Lower leg skin (tissue), 4 donors: ENCODE measurements at places on chromosomes 3 and 15.

DNA sequence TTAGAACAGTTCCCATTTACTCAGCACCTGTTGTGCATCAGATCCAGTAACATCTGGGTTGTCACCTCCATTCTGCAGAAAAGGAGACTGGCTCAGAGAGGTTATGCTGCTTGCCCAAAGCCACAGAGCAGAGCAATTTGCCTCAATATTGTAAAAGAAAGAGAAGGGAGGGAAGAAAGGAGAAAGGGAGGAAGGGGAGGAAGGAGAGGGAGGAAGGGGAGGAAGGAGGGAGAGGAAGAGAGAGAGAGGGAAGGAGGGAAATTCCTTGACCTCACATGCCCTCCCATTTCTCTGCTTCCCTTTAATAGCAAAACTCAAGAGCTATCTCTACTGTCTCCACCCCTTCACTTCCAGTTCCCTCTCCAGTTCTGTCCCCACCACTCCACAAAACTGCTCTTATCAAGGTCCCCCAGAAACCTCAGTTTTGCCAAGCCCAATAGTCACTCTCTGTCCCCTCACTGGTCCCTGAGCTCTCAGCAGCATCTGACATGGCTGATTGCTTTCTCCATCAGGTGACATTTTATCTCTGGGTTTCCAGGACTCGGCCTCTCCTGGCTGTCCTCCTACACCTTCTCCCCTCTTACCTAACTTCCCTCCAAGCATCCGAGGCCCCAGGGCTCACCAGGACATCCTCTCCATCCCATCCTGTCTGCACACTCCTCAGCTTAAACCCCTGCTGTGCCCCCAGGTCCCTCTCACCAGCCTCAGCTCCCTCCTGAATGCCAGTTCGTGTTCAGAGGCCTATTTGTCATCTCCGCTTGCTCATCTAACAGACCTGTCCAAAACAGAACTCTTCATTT, 104.7 kb upstream of the LINGO1 start:
- DNase-seq = no peak

- no peak for DNase-seq
Measured at GRCh38 chr3:106191211-106191610, 322.4 kb upstream of the CBLB start.

DNA sequence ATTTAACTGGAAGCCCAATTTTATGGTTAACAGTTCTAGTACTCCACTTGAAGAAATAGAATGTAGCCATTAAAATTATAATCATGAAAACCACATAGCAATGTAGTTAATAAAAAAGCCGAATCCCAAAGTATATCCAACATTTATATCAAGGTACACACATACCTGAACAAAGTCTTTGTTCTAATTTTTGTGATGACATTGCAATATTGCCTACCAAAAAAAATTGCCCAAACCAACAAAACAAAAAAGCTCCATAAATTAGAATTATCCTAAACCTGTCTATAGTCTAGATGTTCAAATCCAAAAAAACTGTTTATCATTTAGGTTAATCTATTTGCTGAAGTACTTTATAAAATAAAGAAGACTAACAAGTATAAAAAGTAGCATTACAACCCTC, 70.8 kb downstream of the CSNK1G1 start:
- DNase-seq = no peak

DNA sequence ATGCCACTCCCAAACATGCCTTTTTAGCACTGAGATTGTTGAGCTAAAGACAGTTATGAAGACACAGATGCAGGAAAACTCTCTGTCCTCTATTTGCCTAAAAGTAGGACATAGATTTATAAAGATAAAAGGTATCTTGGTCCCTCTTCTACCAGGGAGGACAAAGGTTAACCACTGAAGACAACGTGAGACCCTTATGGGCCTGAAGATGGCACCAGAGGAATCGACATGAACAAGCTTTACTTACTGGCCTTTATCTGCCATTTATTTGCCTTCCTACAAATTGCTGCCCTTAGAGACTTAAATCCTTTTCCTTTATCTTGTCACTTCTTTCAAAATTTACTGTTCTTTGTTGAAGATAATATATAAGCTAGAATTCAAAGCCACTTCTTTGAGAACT, 109.7 kb upstream of the FAM3D start:
- DNase-seq = no peak

DNA sequence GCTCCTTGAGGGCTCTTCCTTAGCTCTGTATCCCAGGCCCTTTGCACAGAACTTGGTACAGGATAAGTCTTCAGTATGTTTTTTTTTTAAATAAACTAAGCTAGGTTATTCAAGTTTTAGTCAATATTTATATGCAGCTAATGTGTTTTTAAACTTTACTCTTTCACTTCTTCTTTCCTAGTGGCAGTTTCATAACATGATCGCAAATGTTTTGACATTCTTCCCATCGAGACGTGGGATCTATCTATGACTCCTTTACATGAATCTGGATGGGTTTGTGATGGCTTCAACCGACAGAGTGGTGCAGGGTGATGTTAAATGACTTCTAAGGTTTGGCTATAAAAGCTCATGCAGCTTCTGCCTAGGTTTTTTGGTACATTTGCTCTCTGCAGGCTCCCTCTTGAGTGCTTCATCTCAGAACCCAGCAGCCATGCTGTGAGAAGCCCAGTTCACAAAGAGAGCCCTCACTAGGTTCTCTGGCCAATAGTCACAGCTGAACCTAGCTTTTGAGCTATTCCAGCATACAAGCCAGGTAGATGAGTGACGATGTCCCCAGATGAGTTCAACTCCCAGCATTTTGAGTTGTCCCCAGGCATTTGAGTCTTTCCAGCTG, 13.5 kb upstream of the MECOM start:
- no peak for DNase-seq

- no peak for DNase-seq
Measured at GRCh38 chr3:158107605-158108444, 1.6 kb upstream of the SHOX2 start.

- no peak for DNase-seq
Measured at GRCh38 chr15:86629409-86630356, 550.0 kb downstream of the AGBL1 start.

DNA sequence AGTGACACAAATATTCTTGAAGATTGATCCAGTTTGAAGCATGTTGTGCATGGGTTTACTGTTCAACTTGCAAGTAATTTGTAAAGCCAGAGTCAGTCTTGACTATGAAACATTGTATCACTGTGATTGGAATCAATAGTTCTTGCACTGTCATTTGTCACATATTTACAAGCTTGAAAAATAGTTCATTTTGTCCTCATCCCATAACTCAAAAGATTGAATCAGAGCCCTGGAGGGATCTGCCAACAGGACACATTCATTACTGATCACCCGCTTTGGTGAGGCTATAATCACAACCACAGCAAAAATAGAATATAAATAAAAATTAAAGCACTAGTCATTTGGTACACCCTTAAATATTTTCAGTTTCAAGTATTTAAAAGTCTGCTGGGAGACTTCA, 368.9 kb downstream of the WDR72 start:
- no peak for DNase-seq

DNA sequence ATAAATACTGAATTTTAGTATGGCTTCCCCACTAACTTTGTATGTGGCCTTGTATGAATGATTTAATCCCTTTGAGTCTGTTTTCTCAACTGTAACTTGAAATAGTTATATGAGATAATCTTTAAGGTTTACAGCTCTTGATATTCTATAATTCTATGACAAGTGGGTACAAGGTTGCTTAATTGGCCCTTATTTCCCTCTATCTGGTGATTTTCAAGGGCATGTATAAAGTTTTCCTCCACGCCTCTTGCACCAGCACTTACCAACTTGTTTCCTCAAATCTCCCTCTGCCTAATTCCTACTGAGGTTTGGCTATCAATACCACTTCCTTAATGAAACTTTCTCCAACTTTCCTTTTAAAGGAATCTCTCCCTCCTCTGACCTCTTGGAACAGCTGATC, 112.9 kb downstream of the ISL2 start:
- DNase-seq = no peak

DNA sequence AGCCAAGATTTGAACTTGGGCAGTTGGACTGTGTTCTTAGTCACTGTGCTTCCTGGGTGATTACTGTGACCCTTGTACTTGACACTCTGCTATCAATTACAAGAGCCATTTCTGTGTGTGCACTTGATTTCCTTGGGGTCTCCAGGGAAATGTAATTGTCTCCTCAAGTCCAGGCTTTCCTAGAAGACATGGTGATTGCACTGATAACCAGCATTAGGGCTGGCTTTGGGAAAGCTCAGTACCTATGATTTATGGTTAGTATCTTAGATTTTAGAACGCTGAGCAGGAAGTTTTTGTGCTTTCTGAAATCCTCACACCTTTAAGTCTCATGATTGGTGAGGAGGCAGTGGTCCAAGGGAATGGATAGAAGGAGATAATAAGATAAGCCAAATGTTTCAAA, 1.6 kb upstream of the CLDN11 start:
- DNase-seq = no peak

GRCh38 chr15:64521201-64521600, 60.8 kb downstream of the ZNF609 start:
- DNase-seq = no peak

GRCh38 chr15:85764649-85765277, 30.0 kb downstream of the KLHL25 start:
- DNase-seq = no peak

DNA sequence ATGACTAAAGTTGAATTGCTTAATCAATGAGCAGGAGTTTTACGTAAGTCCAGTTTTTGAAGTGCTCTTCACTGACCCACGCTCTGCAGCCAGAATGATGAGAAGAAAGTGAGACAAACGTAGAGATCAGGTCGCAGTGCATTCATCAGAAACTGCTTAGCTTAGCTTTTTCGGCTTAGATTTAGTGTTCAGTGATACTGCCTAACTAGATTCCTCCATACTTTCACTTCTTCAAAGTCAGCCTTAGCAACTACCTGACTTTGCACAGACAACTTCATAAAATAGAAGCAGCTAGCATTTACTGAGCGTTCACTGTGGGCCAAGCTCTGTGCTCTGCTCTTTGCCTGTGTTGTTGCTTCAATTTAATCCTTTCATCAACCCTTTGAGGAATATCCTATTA, 116.1 kb downstream of the KCNH8 start:
- DNase-seq = no peak

DNA sequence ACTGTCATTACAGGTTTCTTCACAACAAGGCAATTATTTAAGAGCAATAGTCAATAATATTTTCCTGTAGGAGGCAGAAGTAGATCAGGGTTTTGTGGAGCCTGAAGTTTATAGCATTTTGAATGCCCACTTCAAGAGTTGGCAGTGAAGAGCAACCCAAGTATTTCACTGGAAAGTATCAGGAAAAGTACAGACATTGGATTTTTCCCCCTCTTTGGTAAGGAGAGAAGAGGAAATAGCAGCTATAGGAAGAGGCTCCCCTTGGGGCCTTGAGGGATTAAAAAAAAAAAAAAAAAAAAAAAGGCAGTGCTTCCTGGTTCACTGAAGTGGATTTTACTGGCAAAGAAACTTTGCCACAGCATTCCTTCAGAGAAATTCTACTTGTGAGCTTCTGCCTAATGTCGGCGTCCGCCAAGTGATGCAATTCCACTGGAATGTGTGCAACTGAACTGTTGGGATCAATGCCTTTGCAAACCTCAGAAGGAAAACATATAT, 5.7 kb upstream of the CNTN6 start:
- peak; percentile 51 for DNase-seq

GRCh38 chr3:8938021-8938420, 25.3 kb downstream of the RAD18 start:
- no peak for DNase-seq
